ENCODE measurements at places on chromosomes 5 and 9.

DNA sequence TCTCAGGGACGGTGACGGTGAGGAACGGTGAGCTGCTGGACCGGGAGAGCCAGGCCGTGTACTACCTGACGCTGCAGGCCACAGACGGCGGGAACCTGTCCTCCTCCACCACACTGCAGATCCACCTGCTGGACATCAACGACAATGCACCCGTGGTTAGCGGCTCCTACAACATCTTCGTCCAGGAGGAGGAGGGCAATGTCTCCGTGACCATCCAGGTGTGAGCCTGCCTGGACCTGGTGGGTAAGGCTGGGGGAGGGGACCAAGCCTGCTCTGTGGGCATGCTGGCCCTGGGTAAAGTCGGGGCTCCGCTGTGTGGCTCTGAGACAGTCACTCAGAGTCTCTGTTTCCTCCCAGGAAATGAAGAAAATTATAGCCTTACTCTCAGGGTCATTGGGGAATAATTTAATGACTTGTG, 29.3 kb downstream of the CDHR2 start:
- DNase-seq = no peak

DNA sequence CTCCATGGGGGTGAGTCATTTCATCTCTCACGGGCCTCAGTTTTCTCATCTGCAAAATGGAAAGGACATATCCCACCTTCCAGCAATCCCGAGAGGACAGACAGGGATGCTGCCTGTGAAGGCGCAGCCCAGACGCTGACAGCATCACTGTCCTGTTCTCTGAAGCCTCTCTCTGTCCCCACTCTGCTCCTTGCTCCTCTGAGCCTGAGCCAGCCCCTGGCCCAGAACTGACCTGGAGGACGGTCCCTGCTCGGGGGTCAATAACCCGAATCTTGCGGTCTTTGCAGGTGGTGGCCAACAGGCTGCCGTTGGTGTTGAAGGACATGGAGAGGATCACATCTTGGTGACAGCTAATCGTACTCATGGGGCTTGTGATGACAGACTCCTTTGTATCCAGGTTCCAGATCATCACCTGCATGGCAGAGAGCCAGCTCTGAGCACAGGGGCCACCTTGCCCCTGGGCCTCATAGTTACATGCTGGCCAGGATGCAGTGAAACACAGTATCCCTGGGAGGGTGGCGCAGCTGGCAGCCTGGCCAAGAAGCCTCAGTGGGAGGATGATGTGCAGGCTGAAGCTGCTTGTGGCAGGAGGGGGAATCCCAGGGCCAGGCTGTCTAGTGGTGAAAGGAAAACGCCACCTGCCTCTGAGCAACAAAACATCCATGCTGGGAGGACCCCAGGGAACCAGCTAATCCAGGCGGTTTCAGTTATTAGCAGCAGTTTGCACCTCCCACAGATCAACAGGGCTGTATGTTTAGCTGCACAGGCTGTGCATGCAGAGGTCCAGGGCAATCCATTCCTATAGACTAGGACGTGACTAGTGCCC, 14.0 kb upstream of the TRIM14 start:
- DNase-seq = no peak

GRCh38 chr5:143733665-143734455, 78.1 kb upstream of the HMHB1 start:
- DNase-seq = no peak

DNA sequence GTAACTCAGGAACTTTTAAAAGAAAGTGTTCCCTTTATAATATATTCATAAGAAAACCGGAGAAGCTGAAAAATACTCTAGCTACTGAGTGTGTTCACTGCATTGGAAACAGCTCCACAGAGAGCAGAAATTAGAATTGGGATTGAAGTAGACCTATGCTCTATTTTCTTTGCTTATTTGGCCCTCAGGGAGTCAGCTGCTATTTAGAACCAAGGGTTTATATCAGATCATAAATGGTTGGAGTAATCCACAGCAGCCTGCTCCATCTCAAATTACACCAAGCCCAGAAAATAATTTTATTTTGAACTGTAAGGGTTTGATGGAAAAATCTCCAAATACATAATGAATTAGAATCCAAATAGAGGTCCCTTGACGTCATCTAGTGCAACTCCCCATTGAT, 202.6 kb downstream of the ADAMTSL1 start:
- no peak for DNase-seq

DNA sequence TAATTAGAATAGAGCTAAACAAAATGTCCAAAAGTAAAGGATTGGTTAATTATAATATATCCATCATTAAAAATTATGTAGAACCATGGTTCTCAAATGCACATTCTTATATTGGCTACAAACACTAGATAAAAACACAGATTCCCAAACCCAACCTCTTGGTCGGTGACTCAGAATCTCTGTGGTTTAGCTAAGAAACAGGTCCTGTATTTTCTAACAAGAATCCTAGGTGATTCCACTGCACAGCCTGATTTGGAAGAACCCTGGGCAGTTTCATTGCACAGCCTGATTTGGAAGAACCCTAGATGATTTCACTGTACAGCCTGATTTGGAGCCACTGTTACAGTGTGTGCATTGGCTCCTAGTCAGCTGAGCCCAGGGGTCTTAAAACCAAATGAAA, 67.9 kb downstream of the KIAA1958 start:
- no peak for DNase-seq

DNA sequence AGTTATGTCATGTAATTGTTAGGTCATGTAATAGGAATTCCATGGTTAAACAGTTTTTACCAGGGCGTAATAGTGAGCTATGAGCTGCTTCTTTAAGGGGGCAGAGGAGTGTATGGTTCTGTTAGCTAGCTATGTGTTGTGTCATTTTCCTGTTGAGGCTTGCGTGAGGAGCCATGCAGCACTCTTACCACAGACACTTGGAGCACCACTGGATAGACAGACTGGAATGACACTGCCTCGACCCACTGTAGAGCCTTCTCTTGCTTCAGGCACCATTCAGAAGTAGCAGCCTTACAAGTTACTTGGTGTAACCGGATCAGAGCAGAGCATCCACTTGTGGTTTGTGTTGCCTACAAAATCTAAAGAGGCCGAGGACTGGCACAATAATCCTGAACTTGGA, 28.3 kb upstream of the STOM start:
- no peak for DNase-seq

DNA sequence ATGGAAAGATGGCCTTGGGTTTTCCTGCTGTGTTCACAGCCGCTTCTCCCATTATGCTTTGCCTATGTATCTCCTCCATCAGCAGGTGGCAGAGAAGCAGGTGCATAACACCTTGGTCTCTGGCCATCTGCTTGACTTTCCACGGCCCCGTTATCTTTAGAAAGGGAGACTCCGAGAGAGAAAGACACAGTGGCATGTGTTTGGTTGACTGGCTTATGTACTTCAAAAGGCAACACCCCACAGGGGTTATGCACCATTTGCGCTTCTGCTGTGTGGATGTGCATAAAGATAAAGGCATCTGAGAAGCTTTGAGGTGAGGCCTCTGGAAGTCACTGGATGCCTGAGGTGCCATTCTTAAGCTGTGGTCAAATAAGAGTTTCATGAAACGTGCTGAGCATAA, 138.4 kb downstream of the EGFLAM start:
- DNase-seq = no peak

DNA sequence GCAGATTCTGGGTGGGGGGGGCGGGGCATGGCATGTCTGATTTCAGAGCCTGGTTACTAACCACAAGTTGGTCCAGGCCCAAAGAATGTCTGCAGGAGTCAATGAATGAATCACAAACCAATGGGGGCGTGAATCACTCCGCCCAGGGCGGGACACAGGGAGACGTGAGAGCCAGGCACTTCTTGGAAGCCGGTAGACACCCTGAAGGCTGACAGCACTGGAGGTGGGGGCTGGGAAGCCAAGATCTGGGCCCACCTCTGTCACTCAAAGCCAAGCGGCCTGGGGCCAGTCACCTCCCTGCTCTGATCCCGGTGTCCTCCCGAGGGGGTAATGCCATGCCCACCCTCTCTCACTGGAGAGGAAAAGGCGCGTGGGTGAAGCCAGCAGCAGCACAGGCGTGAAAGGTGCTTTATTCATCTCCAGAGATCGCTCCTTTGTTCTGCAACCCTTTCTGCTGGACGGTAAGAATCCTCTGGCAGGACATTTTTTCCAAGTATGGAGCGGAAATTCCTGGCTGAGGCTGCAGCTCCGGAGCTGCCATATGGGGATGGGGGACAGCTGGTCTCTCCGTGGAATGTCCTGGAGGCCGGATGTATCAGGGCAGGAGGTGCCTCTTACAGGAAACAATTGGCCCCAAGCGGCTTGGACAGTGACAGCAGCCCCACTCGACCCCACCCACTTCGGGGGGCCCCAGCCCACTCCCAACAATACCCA, 85.0 kb downstream of the STK10 start:
- DNase-seq = no peak

DNA sequence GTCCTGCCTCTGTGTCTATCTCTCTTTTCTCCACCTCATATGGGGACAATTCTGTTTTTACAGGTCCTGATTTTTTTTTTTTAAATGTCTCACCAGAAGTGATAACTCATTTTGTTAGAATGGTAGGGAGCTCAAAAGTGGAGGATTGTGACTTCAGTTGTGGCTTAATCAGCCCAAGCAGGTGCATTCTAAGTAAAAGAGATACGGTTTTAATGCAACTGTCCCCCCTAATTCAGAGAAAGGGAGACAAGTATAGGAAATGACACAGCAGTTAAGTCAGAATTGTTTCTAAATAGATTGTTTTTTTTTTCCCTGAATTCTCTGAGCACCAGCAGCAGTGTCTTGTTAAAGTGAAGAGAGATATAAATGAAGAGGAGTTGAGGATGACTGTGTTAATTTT, 24.5 kb downstream of the MAST4 start:
- no peak for DNase-seq

GRCh38 chr5:99926463-99926862, 608.7 kb upstream of the FAM174A start:
- no peak for DNase-seq

- no peak for DNase-seq
Measured at GRCh38 chr9:90965226-90966030, 163.8 kb downstream of the SYK start.
